Spinal cord (tissue), 10 donors: ENCODE measurements at places on chromosomes 2 and 18.

DNA sequence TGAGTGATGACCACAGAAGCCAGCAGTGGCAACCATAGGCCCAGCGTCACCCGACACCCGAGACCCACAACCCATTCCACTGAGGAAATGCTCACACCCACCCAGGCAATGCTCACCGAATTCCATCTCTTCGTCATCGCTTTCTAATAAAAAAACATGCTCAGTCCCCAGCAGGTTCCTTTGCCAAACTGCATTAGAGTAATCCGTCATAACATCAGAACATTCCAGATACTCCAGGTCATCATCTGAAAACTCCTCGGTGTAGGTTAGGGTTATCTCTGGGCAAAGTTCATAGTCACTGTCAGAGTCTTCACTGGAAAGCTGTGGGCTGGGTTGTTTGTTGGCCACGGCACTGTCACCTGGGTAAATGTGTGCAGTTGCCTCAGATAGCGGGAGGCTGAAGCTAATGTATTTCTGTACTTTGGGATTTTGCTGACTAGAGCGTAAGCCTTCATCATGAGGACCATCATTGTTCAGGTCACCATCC is 49.3 kb downstream of the ALPK2 start:
- no peak for DNase-seq

DNA sequence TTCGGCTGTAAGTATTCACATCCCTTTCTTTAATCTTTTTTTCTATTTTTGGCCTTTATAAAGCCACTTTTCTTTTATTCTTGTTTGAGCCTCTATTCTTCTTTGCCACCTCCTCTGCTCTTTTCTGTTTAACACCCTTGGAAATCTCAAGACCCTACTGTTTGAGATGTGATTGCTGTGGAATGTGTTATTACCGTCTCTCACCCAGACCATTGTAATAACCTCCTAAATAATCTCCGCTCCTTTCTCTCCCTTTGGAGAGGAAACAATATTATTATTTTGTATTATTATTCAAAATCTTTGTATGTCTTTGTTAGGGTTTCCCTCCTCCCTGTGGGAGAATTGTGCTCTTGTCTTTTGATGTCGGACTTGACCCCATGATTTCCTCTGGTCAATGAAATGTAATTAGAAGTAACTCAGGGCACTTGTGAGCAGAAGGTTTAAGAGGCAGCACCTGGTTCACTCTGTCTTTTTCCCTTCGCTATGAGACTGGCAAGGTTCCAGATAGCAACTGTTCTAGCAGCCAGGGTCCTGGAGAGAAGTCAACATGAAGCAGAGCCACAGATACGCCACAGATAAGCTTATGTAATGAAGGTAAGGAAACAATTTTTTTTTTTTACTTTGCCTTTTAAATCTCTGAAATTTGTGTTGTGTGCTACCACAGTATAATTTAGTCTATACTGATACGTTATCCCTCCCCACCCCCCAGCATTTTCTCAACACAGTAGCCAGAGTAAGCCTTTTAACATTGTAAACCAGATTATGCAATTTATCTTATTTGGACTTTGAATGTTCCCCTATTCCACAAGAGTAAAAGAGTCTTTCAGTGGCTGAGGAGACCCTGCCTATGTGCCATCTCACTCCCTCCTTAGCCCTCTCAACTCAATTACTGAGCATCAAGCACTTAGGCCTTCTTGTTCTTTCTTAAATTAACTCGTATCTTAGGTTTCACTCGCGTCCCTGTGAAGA is 601.2 kb upstream of the ZNF804A start:
- peak; percentile 31 for DNase-seq

DNA sequence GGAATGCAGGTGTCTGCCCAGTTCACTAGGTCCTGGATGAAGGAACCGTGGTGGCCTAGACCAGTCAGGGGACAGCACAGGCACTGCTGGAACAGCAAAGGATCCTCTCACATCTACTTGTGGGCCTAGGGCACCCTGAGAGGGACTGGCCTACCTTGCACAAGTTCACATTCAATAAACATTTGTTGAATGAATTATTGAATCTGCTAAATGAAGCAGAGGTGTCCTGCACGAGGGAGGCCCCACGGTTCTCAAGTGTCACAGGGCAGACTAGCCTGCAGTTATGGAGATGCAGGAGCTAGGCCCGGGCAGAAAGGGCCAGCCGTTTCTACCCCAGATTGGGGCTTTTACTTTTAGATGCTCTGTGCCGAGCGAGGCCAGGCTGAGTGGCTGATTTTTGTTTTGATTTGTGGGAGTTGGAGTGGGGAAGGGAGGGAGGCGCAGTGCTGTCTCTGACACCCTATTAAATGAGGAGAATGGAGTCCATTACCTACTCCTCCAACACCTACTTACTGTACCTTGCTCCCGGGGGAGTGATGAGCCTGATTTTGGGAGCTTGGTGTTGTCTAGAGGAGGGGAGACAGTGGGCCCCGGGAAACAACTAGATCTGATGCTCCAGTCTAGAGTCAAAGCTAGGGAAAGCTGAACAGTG is 18.4 kb downstream of the SH2D6 start:
- DNase-seq = no peak

GRCh38 chr2:84539729-84540128 is 23.4 kb downstream of the DNAH6 start:
- no peak for DNase-seq

GRCh38 chr2:208366215-208367127 is 40.1 kb upstream of the PTH2R start:
- DNase-seq = no peak

- peak; percentile 43 for DNase-seq
Observed at GRCh38 chr18:34738175-34738894, 28.2 kb downstream of the DTNA start.

DNA sequence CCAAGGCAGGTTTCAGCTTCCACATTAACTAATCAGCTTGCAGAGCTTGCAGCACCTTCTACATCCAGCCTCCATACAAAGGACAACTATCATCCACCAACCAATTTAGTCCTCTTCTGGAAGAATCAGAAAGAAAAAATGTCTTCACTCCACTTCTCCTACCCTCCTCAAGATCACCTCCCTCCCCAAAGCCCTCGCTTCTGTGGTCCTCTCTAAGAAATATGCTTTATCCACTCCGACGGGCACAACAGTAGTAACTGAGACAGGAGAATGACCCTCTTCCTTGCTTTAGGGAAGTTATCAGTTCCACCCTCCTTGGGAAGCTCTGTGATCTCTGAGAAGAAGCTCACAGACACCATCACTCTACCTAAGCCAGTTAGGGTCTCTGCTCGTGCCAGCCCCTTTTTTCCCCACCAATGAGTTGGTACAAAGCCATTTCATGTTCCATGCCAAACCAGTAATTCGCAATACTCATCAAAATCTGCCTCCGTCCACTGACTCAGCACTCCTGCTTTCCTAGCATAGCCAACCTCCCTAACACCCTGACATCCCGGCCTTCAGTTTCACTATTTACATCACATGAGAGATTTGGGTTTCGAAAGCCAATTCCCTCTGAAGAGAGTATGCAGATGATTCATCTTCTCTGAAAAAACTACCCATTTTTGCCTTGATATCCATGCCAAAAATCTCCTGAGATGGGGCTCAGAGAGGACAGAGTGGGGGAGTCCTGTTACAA is 114.1 kb upstream of the PKDCC start:
- DNase-seq = no peak

GRCh38 chr2:25347205-25347815 is 5.6 kb upstream of the DNMT3A start:
- no peak for DNase-seq

GRCh38 chr18:23159344-23159743 is 24.1 kb downstream of the CABLES1 start:
- DNase-seq = no peak

- DNase-seq = no peak
Observed at GRCh38 chr2:98565941-98566340, 42.4 kb downstream of the COA5 start.
